ENCODE measurements at places on chromosomes 11 and 22. TPM values are rescaled to one million over a fixed set of nuclear protein-coding genes. Genes with fewer than 3 reads are reported as not detected.

OR2AT4 gene
- not detected for total RNA-seq

OR52N2 gene
- not detected for total RNA-seq

OR6A2 gene
- total RNA-seq: 0.25 TPM

RIMBP3B gene
- not detected for total RNA-seq

ZNF195 gene
- 19.8 TPM for total RNA-seq

PNPLA3 gene
- total RNA-seq: 0.76 TPM

MISFA gene
- 1.0 TPM for total RNA-seq

NRGN gene
- 0.25 TPM for total RNA-seq

MMP12 gene
- not detected for total RNA-seq

SMIM35 gene
- not detected for total RNA-seq

PRG3 gene
- total RNA-seq: not detected

MS4A10 gene
- total RNA-seq: not detected

PRAME gene
- not detected for total RNA-seq

CLDN5 gene
- 793 TPM for total RNA-seq

CAT gene
- 49.7 TPM for total RNA-seq

ISX gene
- not detected for total RNA-seq

CENPM gene
- total RNA-seq: 30.0 TPM

PLEKHA7 gene
- total RNA-seq: 3.4 TPM

SYT12 gene
- under 0.01 TPM for total RNA-seq

DEUP1 gene
- not detected for total RNA-seq

TMEM132A gene
- total RNA-seq: 101 TPM

IGF2 gene
- 22.0 TPM for total RNA-seq

GRIK4 gene
- total RNA-seq: not detected

OR2AG1 gene
- total RNA-seq: not detected

BAIAP2L2 gene
- total RNA-seq: 0.25 TPM

CCDC88B gene
- total RNA-seq: 1.8 TPM

DCDC1 gene
- under 0.01 TPM for total RNA-seq

KRTAP5-1 gene
- not detected for total RNA-seq

GVQW3 gene
- 0.38 TPM for total RNA-seq

CFAP300 gene
- total RNA-seq: not detected

B3GAT3 gene
- 13.9 TPM for total RNA-seq

SLC22A12 gene
- total RNA-seq: not detected

APOL5 gene
- total RNA-seq: not detected

LARGE2 gene
- not detected for total RNA-seq

DBX1 gene
- total RNA-seq: not detected

PIK3IP1 gene
- total RNA-seq: 31.1 TPM

CCDC15 gene
- 2.6 TPM for total RNA-seq

TEX54 gene
- total RNA-seq: not detected

EMID1 gene
- total RNA-seq: 15.9 TPM

TRIM49 gene
- not detected for total RNA-seq

FADS1 gene
- total RNA-seq: 39.3 TPM

RIMBP3C gene
- total RNA-seq: 0.13 TPM

SMDT1 gene
- total RNA-seq: 11.5 TPM

CARD10 gene
- total RNA-seq: 55.6 TPM

OR51E2 gene
- not detected for total RNA-seq

ART1 gene
- total RNA-seq: not detected

CCDC157 gene
- 1.3 TPM for total RNA-seq

HORMAD2 gene
- not detected for total RNA-seq
